GOT3 (cell line): ENCODE measurements at places on chromosomes 7 and 10.

- DNase-seq = no peak
Observed at GRCh38 chr7:7570584-7570983, 3.9 kb downstream of the MIOS start.

- DNase-seq = no peak
Observed at GRCh38 chr10:79331226-79331625, 16.0 kb upstream of the PPIF start.

DNA sequence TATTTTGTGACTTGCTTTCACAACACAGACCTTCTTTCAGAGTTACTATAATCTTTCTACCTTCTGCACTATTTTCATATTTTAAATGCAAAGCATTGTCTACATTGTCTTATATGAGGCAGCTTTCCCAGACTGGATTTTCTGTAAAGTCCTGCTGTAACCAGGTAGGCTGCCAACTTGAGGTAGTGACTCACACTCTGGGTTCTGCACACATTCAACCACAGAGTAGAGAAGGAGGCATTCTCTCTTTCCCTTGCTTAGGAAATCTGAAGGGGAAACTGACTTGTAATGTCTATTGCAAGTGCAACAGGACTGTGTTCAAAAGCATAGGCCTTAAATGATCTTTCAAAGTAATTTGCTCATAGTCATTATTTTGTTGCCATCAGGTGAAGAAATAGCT, 461.4 kb downstream of the GRM8 start:
- DNase-seq = no peak

GRCh38 chr7:147207988-147208387, 1091.4 kb downstream of the CNTNAP2 start:
- no peak for DNase-seq

GRCh38 chr7:139776486-139777132, 1.2 kb downstream of the HIPK2 start:
- DNase-seq = no peak

DNA sequence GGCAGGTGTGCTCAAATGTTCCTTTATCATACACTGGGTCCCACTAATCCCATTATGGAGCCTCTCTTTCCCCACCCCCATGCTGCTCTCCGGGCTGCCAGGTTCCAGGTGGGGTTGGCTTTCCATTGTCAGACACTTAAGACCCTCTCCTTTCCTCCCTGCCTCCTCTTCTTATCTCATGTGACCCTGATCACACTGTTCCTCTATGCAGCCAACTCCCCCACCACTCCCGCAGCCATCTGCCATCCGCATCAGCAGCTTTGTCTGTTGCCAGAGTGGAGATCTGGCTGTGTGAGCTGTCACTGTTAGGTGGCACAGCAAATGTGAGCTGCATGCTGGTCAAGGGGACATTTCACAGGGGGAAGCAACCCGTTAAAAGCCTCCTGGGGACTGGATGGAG, 391.4 kb downstream of the TNS3 start:
- no peak for DNase-seq

DNA sequence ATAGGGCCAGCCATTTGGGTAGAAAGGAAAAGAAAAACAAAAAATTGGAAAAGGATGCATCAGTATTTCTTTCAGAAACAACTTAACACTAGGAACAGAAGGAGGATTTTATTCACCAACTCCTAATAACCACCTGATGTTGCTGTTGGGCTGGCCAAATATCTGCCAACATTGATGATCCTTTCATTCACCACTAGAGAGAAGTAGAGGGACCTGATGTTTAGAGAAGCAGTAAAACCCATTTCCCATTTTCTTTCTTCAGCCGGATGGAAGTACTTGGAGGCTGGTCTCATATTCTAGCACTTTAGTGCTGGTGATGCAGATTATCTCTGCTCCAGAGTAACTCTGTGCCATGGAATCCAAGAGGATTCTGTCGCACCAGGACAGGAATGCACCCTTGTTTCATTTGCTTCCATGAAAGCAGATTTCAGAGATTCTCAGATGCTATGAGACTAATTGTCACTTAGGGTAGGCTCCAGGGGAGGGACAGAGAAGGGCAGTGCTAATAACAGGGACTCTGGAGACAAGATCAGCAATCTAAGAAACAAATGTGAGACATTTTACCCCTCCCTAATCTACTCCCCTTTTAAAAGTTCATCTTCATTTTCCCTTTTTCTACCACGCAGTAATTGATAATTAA, 3.1 kb downstream of the KLLN start:
- DNase-seq = no peak

DNA sequence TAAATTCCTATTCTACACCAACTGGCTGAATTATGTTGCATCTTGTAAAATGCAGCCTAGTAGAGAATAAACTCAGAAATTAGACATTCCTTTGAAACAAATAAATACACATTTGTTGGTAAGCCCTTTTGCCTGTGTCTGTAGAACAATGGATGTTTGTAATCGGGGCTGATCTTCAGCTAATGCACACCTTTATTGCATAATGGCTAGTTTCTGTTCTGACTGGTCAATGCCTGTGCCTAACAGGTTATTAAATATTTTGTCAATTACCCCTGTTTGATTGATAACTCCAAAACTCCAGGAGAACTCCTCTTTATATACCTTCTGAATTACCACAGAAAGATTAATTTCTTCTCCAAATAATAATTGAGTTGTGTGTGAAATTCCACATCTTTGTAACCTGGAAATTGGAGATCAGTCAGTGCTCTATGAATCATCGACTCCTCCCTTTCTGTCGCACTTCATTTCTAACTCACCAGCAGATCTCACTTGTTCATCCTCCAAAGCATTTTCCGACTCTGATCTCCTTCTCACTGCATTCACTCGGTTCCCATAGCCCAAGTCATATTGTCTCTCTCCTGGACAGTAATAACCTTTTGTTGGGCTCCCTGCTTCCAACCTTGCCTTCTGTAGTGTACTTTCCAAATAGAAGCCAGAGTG, 196.0 kb upstream of the FZD1 start:
- no peak for DNase-seq

DNA sequence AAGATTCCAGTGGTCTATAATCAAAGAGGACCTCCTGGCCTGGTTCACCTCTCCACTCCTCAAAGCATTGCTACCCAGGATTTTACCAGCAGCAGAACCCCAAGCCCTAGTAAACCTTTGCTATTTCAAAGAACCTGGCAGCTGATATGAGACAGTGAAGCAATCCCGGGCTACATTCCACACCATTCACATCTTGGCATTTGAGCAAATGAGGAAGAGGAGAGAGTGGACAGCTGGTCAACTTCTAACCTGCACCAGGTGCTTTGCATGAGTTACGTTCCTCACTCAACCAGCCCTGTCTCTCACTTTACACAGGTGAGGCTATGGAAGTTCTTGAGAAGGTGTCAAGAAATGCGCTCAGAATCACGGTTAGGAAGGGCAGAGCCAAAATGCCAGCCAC, 1.1 kb downstream of the CCDC3 start:
- DNase-seq = no peak

DNA sequence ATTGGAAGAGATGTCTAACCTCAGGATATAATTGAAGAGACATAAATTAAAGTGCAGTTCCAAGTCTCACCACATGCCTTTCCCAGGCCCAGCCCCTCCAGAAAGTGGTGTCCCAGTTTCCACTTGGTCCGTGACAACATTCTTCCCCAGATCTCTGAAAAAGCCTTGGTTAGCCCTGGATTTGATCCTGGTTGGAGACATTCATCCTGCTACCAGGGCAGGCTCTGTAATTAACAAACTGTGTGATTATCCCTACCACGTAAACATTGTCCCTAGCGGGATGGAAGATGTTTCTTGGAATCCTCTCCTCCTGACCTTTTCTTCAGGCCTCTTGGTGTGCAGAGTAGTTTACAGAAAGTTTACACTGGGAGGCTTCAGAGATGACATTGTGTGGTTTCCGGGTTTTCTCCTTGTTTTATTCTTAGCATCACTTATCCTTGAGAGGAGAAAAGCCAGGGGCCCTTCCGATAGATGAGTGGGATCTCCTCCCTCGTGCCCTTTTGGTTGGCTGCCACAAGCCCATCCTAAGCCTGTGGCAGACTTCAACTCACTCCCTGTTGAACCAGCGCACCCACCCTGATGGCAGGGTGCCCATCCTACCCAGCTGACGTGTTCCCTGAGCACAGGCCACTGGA, 83.8 kb downstream of the COL13A1 start:
- DNase-seq = no peak

- no peak for DNase-seq
Observed at GRCh38 chr10:128850647-128851046, 616.4 kb upstream of the MGMT start.
